ENCODE measurements at places on chromosomes 7 and 10. TPM values are rescaled to one million over a fixed set of nuclear protein-coding genes. Genes with fewer than 3 reads are reported as not detected.

The HOXA13 gene
- 4.6 TPM for polyA plus RNA-seq

- DNase-seq = no peak
These were observed 7.2 kb upstream of the ADAM22 start for GRCh38 chr7:87926581-87927461.

- DNase-seq = no peak
These were observed 342.2 kb upstream of the MEOX2 start for GRCh38 chr7:16028636-16029035.

- no peak for DNase-seq
These were observed 541.5 kb upstream of the C7orf33 start for GRCh38 chr7:148049068-148049467.

DNA sequence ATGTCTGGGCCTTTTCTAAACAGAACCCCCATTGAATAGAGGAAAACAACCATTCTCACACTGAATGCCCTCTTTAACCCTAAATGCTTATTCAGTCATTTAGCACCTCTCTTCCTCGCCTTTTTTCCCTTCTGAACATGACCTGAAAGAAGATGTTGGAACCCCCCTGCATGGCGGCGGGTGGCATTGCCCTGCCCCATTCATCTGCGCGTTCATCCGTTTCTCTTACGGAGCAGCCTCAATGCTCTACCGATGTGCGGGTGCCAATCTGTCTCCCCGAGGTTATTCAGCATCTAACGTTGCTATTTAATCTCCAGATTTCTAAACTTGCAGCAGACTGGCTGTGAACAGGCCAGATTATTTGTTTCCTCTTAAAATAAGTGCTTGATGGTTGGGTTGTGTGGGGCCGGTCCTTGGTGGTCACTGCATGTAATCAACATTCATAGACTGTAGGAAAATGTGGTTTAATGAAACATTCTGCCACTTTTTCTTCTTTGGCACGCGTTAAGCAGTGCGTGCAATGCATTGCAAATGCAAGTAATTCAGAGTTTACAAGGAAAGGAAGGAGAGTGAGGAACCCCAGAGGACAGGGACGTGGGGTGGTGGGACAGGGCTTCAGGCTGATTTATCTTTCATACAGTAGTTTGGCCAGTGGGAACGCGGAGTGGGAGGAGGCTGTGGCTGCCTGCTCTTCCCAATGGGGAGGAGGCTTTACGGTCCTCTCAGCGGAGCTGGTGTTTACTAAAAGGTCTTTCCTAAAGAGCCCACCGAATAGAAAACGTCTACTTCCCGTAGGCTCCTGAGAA lies 286.7 kb downstream of the DPP6 start:
- no peak for DNase-seq

GRCh38 chr7:130152493-130153210 lies 52.6 kb downstream of the TMEM209 start:
- no peak for DNase-seq

- DNase-seq = no peak
These were observed 20.9 kb downstream of the SLC29A3 start for GRCh38 chr10:71339796-71340589.

DNA sequence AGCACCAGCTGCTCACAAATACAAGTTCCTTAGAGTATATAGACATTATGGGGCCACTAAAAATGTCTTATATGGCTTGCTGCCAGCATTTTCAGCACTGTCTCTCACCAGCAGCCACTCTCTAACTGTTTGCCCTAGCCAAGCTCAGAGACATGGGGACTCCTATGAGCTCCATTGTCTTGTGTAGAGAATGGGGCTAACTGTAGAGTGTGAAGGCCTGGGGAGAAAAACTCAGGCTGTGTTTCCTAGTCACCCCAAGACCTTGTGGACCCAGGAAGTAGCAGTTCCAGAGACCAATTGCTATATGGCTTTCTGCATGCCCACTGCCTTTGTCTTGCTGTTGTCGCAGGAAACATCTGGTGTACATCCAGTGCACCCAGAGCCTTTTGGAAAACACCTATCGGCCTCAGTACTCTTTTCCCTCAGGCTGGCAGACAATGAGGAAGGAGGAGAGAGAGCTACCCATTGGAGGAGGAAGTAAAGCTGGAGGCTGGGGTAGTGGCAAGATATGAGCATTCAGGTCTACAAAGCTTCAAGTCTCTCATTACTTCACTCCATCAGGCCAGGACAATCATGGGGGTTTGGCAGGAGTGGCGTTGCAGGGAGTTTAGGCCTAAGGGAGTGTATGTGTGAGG lies 28.4 kb downstream of the ENTPD1 start:
- DNase-seq = no peak

GRCh38 chr7:152856351-152856750 lies 96.8 kb downstream of the ACTR3B start:
- no peak for DNase-seq

GRCh38 chr7:131131012-131131745 lies 196.5 kb upstream of the MKLN1 start:
- DNase-seq = no peak

The GATA3 gene
- 0.09 TPM for polyA plus RNA-seq

DNA sequence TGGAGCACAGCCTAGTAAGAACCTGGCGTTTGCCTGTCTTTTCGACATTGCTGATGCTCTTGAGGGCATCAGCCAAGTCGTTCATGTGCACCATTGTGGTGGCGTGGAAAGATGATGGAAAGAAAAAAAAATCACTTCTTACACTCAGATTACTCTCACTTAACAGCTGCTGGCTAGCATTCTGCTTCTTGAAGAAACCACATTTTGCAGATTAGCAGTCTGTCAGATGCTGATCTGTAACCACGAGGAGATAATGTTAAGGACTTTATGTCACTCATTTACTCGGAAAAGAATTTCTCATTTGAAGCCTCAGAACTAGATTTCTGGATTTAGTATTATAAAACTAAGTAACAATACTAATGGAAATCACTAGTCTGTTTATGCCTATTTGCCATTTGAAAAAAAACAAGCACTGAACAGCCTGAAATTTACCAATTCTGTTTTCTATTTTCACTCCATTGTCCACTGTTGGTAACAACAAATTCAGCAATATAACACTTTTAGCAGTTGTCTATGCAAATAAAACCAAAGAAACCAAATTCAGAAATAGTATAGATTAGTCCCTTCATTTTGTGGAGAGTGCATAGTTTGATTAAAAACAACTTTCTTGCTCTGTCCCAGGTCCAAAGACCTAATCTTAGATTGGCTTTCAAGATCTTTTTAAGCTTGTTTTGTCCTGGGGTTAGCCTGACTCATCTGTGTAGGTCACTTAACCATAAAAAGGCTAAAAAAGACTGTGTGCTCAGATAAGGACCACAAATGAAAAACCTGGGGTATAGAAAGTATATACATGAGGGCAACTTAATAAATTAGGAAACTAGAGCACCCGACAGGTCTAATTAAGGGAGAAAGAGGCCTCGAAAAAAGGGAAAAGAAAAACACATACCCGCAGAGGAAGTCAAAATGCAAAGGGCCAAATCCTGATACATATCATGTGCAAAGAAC lies 67.5 kb downstream of the NT5C2 start:
- no peak for DNase-seq

The IFIT1 gene
- polyA plus RNA-seq = 44.9 TPM

DNA sequence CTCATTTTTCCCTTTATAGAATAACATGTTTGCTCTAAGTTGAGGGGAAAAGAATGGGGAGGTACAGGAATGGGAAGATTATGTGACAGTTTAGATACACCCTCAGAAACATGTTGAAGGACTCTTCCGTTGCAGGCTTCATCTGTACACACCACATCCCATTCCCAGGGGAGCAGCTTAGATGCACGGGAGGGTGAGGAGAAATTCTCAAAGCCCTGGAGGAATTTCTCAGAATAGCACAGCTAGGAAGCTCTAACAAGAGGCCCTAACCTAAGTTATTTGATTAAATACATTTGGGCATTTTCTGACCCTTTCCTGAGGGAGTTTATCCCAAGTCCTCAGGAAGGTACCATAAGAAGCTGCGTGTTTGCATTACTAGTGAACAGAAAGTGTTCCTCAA lies 660.2 kb upstream of the IGFBP3 start:
- no peak for DNase-seq

The ERVW-1 gene
- not detected for polyA plus RNA-seq

The FZD1 gene
- 4.5 TPM for polyA plus RNA-seq

DNA sequence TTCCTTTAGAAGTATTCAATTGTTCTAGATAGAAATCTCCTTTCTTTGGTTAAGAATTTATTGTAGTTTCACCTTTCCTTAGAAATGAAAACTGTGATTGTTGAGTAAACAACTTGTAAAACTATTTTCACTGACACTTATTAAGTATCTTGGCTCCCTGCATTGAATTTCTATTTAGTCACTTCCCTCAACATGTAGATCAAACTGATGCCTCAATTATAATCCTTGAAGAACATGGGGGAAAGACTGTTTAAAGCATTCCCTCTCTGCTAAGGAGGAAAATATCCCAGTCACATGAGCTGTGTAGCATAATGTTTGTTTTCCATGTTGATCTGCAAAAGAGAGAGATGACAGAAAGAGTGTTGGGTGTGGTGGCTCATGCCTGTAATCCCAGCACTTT lies 99.7 kb downstream of the PDE1C start:
- no peak for DNase-seq

DNA sequence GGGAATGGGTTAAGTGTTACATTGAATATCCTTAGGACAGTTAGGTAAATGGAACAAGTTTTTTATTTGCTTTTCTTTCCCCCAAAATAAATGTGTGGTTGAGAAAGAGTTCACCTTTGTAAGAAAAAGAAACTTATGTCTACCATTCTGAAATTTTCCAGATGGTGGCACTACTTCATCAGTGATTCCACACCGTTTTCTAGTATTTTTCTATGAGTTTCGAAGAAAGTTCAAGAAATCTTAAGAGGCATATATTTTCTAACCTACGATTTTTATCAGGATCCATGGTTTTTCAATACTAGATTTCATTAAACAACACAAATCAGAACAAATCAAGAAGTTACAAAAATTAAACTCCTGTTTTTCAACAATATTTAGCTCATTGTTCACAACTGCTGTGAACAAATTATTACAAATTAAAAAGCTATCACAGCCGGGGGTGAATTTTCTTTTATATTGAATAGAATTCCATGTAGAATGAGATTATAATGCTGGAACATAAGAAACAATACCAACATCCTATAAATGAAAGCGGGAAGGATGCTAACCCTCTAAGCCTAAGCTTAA lies 163.1 kb upstream of the NPVF start:
- DNase-seq = no peak

- DNase-seq = no peak
These were observed 13.0 kb upstream of the FRA10AC1 start for GRCh38 chr10:93715345-93715744.

DNA sequence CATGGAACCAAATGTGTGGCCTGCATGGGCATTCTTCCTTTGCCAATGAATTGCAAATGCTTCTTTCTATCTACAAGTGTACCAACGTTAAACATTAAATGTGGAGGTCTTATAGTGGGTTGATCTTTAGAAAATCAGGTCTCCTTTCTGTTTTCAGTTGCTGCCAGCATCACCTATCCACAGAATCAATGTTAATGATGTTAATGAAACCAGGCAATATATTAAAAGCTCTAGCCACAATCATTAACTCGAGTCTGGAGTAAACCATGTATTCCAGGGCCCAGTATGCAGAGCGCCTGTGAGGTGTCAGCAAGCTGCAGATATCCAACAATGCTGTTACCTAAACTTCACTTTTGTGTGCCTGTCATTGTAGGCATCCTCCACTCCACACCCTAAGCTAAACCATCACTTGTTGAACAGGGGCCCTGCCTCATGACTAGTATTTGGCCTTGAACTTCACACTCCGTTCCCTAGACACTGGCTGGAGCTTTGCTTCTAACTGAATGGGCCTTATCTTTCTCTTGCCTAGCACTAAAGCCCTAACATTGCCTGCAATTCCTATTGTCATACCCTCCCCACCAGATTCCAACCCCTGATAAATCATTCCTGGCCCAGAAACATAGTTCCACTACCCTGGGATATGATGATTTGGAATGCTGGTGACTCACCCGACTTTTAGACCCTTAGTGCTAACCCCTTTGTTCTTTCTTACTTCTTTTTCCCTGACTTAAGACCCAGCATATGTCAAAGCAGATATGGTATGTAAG lies 24.3 kb upstream of the ITGB8 start:
- no peak for DNase-seq

The TMEM229A gene
- polyA plus RNA-seq = not detected

The KIF11 gene
- 9.2 TPM for polyA plus RNA-seq

GRCh38 chr10:29022513-29022912 lies 266.4 kb upstream of the LYZL1 start:
- DNase-seq = no peak

DNA sequence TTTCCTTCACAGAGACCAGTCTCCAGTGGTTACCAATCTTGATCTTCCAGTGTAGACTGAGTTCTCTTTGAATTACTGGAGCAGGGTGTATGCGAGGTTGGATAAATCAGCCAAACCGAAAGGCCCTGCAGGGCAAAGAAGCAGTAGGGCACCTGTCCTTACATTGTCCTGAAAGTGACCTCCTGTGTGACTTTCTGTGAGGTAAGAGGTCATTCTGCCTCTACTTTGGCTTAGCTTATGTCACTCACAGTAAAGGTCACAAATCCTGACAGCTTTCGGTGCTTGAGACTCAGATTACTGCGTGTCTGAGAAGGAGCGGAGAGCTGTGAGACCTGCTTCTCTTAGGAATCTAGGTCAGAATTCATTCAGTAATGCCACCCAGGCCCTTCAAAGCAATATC lies 252.7 kb upstream of the ETV1 start:
- DNase-seq = no peak

The SPDYE2 gene
- polyA plus RNA-seq = not detected

GRCh38 chr10:60809157-60809556 lies 30.9 kb downstream of the CDK1 start:
- DNase-seq = peak; percentile 51

DNA sequence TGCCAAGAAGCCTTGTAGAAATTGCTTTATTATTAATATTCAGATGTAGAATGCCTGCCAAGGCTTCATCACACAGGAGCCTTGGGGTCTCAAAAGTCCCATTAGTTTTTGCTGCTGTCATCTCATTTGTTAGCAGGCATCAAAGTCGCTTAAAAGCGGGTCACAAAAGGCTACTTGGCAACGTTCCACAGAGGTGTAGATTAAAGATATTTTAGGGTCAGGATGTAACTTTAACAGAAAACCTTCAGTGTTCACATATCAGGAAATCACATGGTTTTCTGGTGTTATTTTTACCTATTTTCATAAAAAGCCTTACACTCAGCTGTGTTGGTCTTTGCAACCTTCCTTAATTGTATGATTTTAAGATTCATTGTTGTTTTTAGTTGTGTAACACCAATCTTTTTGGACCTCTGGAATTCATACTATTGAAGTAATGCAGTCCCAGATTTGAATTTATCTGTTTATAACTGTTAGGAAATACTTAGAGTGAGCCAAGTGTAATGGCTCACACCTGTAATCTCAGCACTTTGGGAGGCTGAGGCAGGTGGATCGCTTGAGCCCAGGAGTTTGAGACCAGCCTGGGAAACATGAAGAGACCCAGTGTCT lies 65.3 kb downstream of the TET1 start:
- DNase-seq = no peak

GRCh38 chr10:111323389-111323966 lies 246.6 kb downstream of the ADRA2A start:
- no peak for DNase-seq

DNA sequence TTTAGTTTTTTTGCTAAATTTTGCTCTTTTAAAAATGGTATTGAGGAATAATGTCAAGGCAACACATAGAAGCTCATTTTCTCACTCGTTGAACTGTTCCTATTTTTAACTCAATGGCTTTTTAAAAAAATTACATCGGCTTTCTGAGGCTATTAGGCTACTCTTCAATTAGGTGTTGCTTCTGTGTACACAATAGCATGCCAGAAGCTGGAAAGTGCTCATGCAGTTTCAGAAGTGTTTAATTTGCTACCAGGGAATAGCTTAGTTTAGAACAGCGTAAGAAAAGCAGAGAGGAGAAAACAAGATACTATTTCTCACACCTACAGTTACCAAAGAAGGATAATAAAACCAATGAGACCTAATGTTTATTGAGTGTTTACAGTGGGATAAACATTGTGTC lies 157.4 kb downstream of the NXPH1 start:
- DNase-seq = no peak

All from BJ (cell line).